ENCODE measurements at places on chromosomes 5 and 9. TPM values are rescaled to one million over a fixed set of nuclear protein-coding genes. Genes with fewer than 3 reads are reported as not detected.
A peak's percentile ranks its signal among the peaks of the same experiment; 100 is the strongest.

ADRB2 gene
- total RNA-seq = 2.0 TPM

GRCh38 chr9:124016175-124017050 lies 4.8 kb downstream of the LHX2 start:
- DNase-seq = no peak

GRCh38 chr5:179613460-179614071 lies 9.9 kb downstream of the HNRNPH1 start:
- DNase-seq = peak; percentile 54

GRCh38 chr9:132069046-132069898 lies 10.4 kb downstream of the MED27 start:
- DNase-seq = no peak

Measured in sigmoid colon (tissue), 7 donors.